ENCODE measurements at places on chromosomes 16 and 17. TPM values are rescaled to one million over a fixed set of nuclear protein-coding genes. Genes with fewer than 3 reads are reported as not detected.
A peak's percentile ranks its signal among the peaks of the same experiment; 100 is the strongest.

Gene TMEM106A
- 12.4 TPM for total RNA-seq

DNA sequence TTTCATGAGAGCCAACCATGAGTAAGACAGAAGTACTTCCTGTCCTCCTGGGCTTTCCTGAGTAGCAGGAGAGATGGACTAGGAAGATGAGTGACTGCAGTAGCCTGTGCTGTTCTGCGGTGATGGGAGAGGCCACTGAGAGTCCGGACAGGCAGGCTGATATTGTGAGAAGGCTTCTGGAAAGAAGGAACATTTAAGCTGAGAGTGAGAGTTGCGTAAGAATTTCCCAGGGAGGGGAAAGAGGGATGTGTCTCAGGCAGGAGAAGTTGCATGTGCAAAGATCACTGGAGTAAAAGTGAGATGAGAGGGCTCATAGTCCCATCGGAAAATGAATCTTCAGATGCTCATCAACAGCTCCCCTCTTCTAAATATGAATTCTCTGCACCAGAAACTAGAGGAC is 258.3 kb downstream of the RBFOX1 start:
- no peaks in the 10 kb centered on the region for H3K36me3 ChIP-seq
- no peaks in the 10 kb centered on the region for H3K4me1 ChIP-seq
- DNase-seq: no peak
- H3K27me3 ChIP-seq: no peaks in the 10 kb centered on the region
- no peak overlapping the region for H3K27ac ChIP-seq

GRCh38 chr17:66920950-66921349 is 43.6 kb upstream of the CACNG4 start:
- no peaks in the 10 kb centered on the region for H3K36me3 ChIP-seq
- no peaks in the 10 kb centered on the region for H3K4me1 ChIP-seq
- DNase-seq: no peak
- H3K27me3 ChIP-seq: peaks cover 17% of the 10 kb centered on the region
- H3K4me3 ChIP-seq: no peak overlapping the region
- no peak overlapping the region for H3K27ac ChIP-seq

Gene CTRB1
- total RNA-seq: not detected

DNA sequence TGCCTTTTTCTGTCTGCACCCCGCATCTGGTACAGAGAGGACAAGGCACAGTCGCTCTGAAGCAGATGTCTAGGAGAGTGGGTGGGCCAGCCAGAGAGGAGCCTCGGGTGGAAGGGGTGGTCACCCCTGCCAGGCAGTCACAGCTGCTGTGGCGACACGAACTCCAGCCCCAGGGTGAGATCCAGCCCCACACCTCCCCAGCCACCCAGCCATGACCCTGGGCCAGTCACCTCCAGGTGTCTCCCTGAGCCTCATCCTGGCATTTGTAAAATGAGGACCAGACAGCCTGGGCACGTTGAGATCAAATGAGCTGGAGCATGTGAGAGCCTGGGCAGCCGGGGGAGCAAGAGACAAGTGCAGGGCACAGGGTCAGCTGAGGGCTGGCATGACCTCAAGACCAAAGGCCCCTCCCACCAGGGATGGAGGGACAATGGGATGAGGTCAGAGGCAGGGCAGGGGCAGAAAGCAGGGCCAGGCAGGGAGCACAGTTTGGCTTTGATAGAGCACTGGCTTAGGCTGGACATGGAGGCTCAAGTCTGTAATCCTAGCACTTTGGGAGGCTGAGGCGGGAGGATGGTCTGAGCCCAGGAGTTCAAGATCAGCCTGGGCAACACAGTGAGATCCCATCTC is 7.7 kb downstream of the ADAM11 start:
- peak overlapping the region; percentile 25 for H3K27ac ChIP-seq
- no peak for DNase-seq
- no peaks in the 10 kb centered on the region for H3K36me3 ChIP-seq

DNA sequence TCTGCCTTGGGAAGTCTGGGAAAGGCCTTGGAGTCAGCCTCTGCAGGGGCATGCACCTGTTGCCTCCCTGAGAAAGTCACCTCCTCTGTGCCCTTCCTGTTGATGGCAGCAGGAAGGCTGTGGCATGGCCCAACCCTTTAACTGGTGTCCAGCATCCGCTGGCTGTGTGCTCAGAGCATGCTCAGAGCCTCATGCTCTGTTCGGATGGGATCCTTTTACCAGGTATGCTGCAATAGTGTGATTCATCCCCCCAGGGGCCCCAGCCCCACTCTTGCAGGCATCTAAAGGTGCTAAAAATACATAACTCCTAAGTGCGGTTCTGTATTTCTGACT is 24.9 kb downstream of the KLHL36 start:
- peaks cover 11% of the 10 kb centered on the region for H3K27me3 ChIP-seq
- DNase-seq: no peak
- peaks cover 10% of the 10 kb centered on the region for H3K4me1 ChIP-seq
- no peak overlapping the region for H3K27ac ChIP-seq
- H3K4me3 ChIP-seq: no peak overlapping the region

Gene ATP2A1
- total RNA-seq: 1.8 TPM

Gene MYH13
- not detected for total RNA-seq

- H3K27ac ChIP-seq: no peak overlapping the region
- peaks cover 12% of the 10 kb centered on the region for H3K4me1 ChIP-seq
- no peak overlapping the region for H3K4me3 ChIP-seq
- H3K36me3 ChIP-seq: peaks cover 26% of the 10 kb centered on the region
Measured at GRCh38 chr16:50037662-50038220, 12.7 kb downstream of the CNEP1R1 start.

- no peaks in the 10 kb centered on the region for H3K27me3 ChIP-seq
- H3K27ac ChIP-seq: no peak overlapping the region
- H3K4me3 ChIP-seq: no peak overlapping the region
- H3K36me3 ChIP-seq: no peaks in the 10 kb centered on the region
- DNase-seq: no peak
Measured at GRCh38 chr17:9917801-9918200, 12.7 kb upstream of the RCVRN start.
